Stimulated activated CD8-positive, alpha-beta memory T cell treated with anti-CD3 and anti-CD28 coated beads, Interleukin-4, amount 100 ng/mL, for 4 hours (primary cell): ENCODE measurements at places on chromosomes 13 and 19.

- no peak for DNase-seq
Measured at GRCh38 chr13:37257051-37257450, 151.6 kb upstream of the CSNK1A1L start.

- no peak for DNase-seq
Measured at GRCh38 chr19:10288662-10289166, 1.0 kb upstream of the ICAM5 start.

DNA sequence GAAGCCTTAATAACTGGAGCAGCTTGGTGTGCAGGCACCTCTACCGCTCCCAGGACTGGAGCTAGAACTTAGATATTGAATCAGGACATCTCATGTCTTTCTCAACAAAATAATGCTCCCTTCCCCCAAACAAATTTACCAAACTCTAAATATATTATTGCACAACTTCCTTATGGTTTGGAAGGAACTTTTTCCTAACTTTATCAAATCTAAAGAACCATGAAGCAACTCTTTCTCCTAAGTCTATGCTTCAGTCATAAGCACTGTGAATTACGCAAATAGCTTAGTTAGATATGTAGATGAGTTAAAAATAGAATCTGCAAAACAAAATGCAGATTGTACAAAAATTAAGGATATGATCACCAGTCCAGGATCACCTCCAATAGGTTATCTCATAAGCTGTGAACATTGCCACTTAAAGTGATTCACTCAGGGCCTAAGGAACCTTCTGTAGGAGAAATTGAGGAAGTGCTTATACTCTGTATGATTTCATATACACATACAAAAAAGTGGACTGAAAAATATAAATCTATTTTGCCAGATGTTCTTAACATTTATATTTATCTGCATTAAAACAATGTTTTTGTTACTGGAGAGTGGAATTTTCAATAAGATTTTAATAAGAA lies 20.4 kb upstream of the MAB21L1 start:
- DNase-seq = no peak

DNA sequence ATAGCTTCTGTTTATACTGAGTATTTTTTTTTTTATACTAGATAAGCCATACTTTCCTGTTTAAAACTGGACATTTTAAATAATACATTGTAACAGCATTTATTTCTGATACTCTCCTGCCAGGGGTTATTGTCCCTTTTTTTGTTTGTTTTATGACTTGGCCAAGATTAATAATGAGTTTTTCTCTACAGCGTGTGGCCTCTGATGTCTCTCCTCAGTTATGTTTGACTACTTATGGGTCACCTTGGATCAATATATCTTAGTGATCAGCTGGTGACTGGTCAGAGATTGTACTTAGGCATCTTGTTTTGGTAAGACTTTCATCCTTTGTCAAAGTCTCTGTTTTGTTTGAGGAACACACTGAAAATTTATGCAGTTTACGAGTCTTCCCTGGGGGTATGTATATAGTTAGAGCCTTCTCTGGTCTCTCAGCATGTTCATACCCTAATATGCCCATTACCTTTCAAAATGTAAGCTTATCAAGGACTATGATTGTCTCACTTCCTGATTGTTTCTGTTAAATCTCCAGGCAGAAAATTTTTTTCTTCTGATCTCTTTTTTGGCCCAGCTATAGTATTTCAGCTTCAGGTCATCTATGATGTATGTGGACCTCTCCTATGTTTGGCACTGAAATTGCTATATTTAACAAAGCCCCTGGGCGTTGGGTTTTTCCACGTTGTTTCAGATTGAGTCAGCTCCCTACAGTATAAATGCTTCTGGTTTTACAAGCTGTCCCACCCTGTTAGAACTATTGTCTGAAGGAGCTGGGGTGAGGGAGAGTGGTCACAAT lies 87.9 kb downstream of the URI1 start:
- DNase-seq = no peak

DNA sequence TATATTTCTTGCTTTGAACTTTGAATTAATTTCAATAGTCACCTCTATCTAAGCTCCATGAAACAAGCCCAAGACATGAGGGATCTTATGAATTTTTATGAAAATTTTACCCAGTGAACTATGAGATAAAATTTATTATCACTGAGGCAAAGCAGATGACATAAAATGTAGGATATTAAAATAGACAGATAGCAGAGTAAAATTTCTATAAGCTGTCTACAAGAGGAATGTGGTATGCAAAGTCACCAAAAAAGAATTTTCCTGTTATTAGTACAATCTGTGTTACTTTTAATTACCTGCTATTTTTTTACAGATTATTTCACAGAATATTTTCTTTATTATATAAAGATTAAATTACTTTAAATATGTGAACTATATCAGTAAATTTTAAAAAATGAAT lies 2312.6 kb downstream of the PCDH9 start:
- no peak for DNase-seq

DNA sequence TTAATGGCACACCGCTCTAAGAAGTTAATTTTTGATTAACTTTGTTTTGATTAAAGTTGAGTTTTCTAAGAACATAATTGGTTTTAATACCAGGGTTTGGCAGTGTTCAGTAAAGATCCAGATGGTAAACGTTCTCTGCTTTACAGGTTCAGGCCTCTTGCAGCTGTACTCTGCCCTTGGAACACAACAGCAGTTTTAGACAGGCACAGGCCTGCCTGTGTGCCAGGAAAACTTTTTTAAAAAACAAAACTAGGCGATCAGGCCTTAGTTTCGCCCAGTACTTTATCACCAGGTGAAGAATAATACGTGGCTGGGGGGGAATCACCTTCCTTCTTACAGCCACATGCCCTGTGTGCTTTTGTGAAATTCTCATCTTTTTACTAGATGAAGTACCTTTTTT lies 38.0 kb upstream of the TEX29 start:
- no peak for DNase-seq

GRCh38 chr13:96762876-96763275 lies 231.4 kb downstream of the OXGR1 start:
- no peak for DNase-seq
